ENCODE measurements at places on chromosomes 2 and 18.

DNA sequence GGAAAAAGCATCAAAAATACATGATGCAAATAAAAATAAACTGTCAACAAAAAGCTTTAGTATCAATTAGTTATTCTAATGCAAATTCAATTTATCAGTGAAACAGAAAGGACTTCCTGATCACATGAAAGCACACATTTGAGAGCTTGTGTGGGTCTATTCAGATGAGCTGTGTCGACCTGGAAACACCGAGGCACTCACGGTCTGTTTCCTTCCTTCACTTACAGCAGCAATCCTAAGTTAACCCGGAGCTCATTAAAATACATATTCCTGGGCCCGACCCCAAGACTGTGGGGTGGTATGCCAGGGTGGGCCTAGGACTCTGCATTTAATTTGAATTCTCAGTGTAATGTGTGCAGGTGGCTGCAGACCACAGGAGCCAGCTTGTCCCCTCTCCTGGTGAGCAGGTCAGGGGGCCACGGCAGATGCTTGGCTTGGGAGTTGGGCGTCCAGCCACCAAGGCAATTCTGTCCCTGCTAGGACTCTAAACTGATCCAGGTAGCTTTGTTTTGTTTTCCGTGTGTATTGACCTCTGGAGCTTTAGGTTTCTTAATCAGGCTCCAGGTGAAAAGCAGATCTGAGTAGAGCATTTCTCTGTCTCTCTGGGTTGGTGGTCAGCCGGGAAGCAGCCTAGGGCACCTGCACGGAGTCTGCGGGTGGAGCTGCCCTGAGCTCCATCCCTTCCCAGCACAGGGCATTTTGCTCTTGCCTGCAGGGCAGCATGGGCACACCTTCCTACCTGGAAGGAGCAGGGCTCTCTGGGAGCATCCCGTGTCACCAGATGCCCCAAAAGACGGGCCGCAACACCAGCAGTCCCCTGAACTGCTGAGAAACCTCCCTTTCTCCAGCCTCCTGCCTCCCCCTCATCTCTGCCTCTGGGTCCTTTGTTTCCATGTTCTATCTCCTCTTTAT lies 9.0 kb downstream of the MBP start:
- DNase-seq: no peak

- DNase-seq: no peak
Observed at GRCh38 chr2:237818066-237818473, 19.5 kb downstream of the RBM44 start.

- no peak for DNase-seq
Observed at GRCh38 chr2:62654423-62654791, 51.1 kb upstream of the EHBP1 start.

- DNase-seq: no peak
Observed at GRCh38 chr2:104318001-104318665, 535.8 kb upstream of the POU3F3 start.

- DNase-seq: no peak
Observed at GRCh38 chr2:14936426-14936825, 303.9 kb downstream of the LRATD1 start.

DNA sequence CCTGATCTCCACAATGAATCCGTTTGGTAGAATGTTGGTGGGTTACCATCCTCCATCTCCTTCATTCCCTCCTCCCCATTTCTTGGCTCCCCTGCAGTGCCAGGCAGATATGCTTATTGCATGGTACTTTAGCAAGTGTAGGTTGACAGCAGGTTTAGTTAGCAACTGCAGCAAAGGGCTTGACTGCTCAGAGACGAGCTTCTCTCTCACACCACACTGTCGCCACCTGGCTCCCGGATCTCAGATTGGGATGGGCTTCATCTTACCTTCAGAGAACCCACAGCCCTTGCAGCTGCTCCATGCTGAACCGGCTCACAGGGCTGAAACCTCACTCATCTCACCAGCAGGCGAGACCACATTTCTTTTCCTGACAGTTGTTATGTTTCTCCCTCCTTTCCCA lies 88.8 kb downstream of the VWA3B start:
- DNase-seq: no peak

GRCh38 chr2:18949871-18950270 lies 360.5 kb upstream of the NT5C1B start:
- DNase-seq: no peak

- no peak for DNase-seq
Observed at GRCh38 chr2:104092886-104093285, 761.0 kb upstream of the POU3F3 start.

DNA sequence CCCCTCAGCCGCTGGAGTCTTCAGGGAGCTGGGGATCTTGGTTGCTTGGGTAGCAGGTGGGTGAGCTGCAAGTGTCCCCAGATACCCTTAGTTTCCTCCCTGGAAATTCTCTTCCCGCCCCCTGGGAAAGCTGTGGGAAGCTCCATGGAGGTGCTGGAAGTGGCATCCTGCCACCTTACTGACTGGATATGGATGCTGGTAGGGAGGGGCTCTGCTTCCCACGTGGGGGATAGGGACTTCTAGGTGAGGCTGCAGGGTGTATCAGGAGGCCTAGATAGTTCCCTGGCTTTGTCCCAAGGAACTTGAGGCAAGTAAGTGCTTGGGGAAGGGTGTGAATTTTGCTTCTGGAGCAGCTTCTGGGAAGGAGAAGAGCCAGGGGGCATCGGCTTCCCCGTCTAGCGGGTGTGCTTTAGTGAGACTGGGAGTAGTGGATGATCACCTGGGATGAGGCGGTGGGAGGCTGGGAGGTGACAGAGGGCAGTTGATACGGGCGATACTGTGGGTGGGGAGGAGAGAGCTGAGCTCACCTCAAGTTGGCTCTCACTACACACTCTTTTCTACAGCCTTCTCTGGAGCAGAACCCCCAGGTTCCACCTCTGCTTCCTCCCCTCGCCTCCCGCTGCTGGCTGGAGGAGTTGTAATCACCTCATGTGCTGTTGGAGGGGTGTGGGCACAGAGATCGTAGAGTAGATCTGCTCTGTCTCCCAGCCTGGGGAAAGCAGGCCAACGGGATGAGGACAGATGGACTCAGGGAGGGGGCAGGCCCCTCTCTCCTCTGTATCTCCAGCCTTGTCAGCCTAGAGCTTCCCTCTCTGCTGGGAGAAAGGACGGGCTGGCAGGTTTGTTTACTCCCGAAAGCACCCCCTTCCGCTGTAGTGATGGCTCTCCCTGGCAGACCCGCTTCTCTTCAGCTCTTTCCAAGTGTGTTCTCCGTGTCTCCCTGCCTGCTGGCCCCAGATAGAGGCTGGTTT lies 19.8 kb downstream of the TET3 start:
- no peak for DNase-seq

DNA sequence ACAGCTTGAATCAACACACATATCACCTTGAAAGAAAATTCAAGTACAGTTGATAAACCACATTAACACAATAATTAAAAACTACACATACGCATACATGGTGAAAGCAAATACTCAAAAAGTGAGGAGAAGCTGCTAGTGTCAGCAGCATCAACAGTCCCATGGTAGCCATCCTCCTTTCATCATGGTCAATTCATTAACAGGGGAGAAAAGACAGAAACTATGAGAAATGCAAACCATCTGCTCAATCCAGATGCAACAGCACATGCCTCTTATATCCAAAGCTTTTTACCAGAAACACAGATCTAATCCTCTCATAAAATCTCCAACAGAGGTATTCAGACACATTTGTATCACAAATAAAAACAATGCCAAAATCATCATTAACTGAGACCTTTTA lies 81.9 kb upstream of the CHRNA1 start:
- DNase-seq: no peak

DNA sequence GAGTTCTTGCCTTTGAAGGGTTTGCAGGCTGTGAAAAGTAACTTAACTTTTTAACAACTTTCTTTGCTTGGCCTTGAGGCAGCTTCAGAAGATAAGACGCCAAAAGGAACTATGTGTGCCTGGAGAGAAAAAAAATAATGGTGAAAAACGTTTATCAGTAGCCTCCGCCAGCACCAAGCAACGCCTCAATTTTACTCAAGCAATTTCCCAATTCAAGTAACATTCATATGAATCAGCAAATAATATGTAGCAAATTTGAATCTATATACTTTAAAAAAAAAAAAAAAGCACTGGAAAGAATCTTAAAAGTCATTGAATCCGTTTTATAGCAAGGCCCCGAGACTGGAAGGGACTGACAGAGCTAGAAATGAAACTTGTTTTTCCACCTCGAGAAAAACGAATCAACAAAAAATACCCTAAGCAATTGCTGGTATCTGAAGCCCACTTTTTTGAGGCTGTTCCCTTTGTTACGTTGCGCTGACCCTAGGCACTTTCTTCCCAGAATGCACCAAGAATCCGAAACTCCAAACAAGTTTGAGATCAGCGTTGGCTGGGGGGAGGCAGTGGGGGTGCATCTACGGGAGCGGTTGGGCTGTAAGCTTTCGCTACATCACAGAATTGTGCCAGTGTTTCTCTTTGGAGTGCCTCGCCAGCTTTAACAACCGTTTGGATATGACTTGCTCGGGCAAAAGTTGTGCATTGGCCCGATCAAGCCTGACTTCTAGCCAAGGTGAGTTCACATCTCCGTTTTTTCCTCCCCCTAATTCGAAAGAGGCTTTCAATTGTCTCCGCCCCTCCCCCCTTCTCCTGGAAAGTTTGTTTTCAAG lies 2.7 kb upstream of the TGIF1 start:
- DNase-seq: no peak

DNA sequence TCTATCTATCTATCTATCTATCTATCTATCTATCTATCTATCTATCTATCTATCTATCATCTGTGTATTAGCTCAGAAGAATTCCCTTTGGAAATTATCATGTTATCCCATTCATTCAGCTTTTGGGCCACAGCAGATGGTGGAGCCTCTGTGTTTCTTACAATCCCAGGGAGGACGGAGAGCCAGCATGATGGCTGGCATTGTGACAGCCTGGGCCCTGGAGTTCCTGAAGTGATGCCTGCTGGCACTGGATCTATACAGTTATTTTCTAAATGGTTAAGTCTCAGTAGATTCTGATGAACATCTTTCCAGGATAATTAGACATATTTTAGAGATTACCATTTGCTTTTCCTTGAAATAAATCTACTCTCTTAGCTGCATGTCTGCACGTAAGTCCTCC lies 385.4 kb upstream of the NXPH2 start:
- no peak for DNase-seq

GRCh38 chr2:217216982-217217381 lies 357.1 kb upstream of the TNP1 start:
- DNase-seq: no peak

DNA sequence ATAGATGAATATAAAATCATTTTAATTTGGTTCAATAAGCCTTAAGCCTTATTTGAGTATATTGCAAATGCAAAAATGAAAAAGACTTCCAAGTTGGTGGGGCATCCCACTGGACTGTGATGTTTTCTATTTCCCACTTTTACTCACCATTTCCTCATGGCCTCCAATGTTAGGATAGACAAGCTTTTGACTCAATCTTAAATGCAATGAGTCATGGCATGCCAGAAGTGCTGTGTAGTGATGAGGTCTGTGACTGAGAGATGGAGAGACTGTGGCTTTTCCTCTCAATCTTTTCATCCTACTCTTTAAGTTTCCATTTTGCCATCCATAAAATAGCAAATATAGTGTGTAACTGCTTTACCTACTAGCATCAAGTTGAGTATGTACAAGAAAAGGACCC lies 1401.2 kb upstream of the CELF4 start:
- no peak for DNase-seq

GRCh38 chr2:121346407-121346806 lies 61.4 kb upstream of the TFCP2L1 start:
- no peak for DNase-seq

- DNase-seq: peak; percentile 50
Observed at GRCh38 chr2:106977717-106978116, 91.8 kb upstream of the ST6GAL2 start.

DNA sequence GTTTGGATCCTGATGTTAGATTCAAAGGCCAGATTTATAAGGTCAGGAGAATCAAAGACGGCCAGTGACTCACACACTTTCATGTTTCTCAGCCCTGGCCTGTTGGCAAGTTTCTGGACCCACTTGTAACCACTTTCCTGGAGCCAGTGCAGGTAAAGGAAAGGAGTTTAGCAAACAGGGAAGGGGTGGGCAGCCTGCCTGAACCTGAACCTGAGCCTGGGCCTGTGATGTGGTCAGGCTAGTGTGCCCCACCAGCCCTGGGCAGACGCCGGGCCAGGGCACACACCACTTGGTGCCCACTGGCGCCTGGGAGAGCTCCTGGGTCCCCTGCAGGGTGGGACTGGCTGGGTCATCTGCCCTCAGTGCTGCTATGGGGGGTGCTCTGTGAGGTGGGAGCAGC lies 100.5 kb upstream of the SPRED2 start:
- no peak for DNase-seq

GRCh38 chr2:105744909-105745853 lies at the start of gene NCK2:
NCK2 (plus strand) TSS chr2:105744912; CDS start chr2:105855064, 110,152 bp downstream.
- DNase-seq: no peak

DNA sequence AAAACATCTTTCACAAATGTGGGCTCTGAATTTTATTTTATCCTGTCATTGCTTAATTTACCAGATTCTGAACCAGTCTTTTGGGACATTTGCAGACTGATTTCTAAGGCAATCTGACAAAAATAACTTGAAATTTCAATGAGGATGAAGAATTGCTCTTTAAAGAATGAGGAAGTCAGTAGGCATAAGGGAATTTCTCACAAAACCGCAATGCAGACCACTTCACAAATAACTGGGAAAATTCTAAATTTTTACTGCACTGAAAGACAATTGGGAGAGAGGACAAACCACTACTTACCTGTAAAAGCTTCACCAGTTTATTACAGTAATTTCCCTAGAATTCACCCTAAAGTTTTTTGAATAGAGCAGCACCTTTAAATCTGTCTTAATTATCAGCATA lies 736.3 kb downstream of the NRXN1 start:
- DNase-seq: no peak

DNA sequence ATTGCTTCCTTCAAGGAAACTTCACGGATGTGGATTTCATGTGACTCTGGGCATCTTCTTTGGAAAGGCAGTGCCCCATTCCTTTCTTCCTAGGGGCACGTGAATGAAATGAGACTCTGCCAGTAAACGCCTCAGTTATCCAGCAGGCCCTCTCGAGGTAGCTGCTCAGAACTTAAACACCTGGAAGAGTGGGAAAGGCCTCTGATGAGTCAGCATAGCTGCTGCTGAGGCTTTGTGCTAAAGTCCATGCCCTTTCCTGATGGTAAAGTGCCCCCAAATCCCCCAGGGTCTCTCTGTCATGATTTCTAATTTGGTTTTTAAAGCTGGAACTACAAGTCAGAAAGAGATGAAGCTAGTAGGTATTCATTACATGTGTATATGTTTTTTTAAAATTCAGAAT lies 3.8 kb downstream of the SLC1A4 start:
- no peak for DNase-seq

GRCh38 chr2:96091141-96091710 lies 25.1 kb downstream of the ADRA2B start:
- DNase-seq: no peak

GRCh38 chr2:172953970-172954852 lies 121.4 kb upstream of the MAP3K20 start:
- DNase-seq: no peak

GRCh38 chr2:7573166-7573825 lies 656.1 kb downstream of the RNF144A start:
- DNase-seq: no peak

GRCh38 chr18:7096838-7097237 lies 20.8 kb downstream of the LAMA1 start:
- DNase-seq: no peak

All from smooth muscle cell of the brain vasculature (primary cell).